ENCODE measurements at places on chromosomes 5 and 9.

DNA sequence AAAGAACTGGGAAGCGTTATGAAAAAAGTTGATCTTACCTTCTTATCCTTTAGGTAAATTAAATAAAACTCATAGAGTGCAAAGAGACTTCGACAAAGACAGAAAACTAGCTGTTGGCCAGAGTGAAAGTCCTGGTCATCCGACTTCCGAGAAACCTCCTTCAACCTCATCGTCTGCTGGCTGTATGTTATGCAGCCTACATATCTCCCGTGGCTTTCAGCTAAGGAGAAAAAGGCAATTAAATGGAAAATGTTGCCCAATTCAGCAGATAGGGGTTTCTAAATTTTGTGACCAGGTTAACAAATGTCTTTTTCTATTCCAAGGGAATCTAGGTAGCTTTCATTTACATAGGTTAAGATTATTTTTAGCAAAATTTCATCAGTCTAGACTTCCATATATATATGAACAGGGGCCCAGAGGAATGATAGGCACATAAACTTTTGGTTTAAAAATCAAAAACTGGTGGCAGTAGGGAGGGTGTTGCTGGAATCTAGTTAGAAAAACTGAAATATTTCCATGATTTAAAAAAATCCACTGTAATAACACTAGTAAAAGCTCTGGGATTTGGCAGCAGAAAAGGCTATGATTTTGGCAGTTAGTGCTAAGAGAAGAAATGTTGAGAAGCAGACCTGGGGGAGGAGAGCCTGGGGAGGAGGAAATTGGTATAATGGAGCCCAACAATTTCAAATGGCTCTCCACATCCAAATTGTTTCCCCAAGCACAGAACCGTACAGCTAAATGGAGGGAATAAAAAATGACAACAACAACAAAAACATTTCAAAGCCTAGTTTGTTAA, 32.1 kb downstream of the RAI14 start:
- no peak for DNase-seq

DNA sequence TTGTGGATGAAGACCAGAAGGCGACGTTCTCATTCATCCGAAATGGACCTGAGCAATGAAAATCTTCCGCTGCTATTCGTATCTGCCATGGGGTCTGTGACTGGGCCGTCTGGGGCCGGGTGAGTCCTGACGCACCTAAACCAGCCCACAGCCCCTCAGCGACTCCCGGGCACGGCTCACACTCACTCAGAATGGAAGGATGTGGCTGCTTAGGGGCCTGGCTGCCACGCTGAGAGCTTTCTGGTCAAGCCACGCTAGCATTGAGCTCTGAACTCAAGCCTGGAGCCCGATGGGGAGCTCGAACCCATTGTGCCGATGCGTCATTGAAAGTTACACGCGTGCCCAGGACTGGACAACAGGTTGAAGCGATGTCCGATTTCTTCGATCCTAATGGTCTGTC, 97.8 kb downstream of the MRPL36 start:
- DNase-seq = no peak

GRCh38 chr5:59569608-59570334, 323.8 kb downstream of the PDE4D start:
- DNase-seq = no peak

- peak; percentile 10 for DNase-seq
Measured at GRCh38 chr9:77896269-77896937, 135.2 kb downstream of the GNAQ start.

DNA sequence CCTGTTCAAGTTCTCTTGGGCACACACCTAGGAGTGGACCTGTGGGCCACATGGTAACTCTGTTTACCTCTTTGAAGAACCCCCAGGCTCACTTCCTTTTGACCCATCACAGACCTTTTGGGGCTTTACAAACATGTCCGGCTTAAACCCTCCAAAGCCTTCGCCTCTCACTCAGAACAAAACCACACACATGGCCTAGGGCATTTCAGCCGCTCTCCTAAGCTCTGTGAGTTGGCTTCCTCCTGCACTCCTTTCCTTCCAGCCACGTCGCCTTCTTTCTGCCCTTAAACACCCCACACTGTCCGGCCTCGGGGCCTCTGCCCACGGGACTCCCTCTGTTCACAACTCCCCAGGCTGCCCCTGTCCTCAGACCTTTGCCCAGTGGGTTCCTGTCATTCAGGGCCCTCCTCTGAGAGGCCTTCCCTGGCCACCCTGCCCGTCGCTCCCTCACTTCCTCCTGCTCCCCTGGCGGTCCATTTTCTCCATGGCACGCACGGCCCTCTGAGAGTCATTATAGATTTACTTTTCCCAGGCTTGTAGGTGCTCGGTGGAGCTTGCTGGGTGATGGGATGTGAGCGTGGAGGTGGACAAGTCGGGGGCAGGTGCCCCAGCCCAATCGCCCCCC, 1.9 kb downstream of the DOK3 start:
- DNase-seq = peak; percentile 42

GRCh38 chr5:178590141-178590923, at the start of gene COL23A1:
Gene COL23A1, minus strand, starts transcription at chr5:178590393.
- peak; percentile 61 for DNase-seq

- no peak for DNase-seq
Measured at GRCh38 chr5:167671176-167671575, 620.3 kb upstream of the WWC1 start.

DNA sequence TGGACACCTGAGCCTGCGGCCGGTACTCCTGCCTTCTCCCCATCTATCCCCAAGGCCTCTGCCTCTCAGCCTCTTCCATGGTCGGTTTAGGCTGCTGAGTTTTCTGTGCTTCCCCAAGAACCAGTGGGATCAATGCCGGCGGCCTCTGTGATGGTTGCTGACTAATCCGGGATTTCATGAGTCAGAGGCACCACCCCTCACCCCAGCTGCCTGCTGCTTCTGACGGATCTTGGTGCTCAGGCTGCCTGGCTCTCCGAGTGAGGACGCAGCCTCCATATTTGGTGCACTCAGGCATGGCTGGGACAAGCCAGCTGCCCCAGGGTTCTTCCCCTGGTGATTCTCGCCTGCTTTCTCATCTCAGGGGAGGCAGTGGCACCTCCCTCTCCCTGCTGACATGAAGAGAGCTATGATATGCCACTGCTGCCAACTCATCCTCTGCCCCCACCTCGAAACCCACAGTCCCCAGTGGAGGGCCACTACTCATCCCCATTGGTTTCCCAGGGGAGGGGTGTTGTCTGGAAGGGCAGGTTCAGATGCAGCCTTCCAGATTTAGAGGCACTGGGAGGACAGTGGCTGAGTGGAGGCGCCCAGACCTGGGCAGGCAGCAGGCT, 3.3 kb upstream of the MAN1B1 start:
- peak; percentile 82 for DNase-seq

- no peak for DNase-seq
Measured at GRCh38 chr5:69505306-69505705, 12.7 kb downstream of the OCLN start.

- peak; percentile 44 for DNase-seq
Measured at GRCh38 chr5:132506094-132506692, 15.6 kb upstream of the IRF1 start.

GRCh38 chr5:29794141-29794787, 1399.2 kb upstream of the CDH6 start:
- no peak for DNase-seq

- no peak for DNase-seq
Measured at GRCh38 chr5:11334404-11334803, 569.8 kb downstream of the CTNND2 start.

- no peak for DNase-seq
Measured at GRCh38 chr5:98604721-98605425, 168.6 kb upstream of the RGMB start.

DNA sequence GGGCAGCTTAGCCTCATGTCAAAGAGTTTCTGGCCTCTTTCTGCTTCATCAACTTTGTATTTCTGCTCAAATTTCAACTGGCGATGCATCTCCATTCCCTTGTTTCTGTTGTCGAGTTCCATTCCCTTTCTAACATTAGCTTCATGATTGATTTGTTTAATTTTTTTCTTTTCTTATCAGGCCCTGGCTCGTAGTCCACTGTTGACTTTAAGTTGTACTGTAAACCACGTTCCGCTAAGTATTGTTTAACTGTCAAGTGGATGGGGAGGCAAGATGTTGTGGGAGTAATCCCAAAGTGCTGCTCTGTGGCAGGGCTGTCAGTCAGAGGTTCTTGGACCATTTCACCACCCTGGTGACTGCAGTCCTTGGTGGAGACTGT, 309.1 kb downstream of the PSAT1 start:
- DNase-seq = no peak

DNA sequence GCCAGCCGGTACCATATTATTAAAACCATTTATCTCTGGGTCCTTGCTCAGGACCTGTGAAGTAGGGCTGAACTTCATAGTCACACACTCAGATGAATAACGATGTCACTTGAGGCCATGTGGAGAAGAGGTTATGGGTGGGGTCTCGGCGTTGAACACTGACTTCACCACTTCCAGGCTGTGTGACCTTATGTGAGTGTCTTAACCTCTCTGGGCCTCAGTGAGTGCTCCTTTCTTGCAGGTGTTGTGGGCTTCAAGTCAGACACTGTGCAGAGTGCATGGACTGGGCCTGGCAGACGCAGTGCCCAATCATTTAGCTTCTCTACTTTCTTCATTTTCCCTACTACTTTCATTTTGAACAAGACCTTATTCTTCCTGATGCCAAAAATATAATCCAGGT, 278.8 kb downstream of the PBX3 start:
- DNase-seq = no peak

- peak; percentile 70 for DNase-seq
Measured at GRCh38 chr9:83472764-83473163, 65.4 kb downstream of the FRMD3 start.

- no peak for DNase-seq
Measured at GRCh38 chr9:16729651-16730050, 140.8 kb downstream of the BNC2 start.

GRCh38 chr5:138354926-138355378, 2.5 kb downstream of the KDM3B start:
- peak; percentile 82 for DNase-seq

DNA sequence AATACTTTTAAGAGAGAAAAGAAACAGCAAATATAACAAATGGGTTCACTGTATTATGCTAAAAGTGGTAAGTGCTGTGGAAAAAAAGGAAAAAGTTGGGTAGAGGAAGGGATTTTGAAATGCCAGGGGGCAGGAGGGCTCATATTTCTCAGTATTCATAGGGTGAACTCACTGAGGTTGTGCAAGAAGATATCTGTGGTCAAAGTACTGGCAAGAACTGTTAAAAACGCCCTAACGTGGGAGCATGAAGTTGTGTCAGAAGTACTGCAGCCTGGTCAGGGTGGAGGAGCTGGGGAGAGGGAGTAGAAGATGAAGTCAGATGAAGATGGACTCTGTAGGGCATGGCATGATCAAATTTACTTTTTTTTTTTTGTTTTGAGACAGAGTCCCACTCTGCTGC, 31.2 kb upstream of the SLC28A3 start:
- peak; percentile 98 for DNase-seq

- DNase-seq = peak; percentile 10
Measured at GRCh38 chr5:130385656-130386055, 481.4 kb downstream of the CHSY3 start.

- peak; percentile 71 for DNase-seq
Measured at GRCh38 chr9:22037954-22038690, 29.0 kb upstream of the CDKN2B start.

- DNase-seq = no peak
Measured at GRCh38 chr5:56075361-56075760, 80.6 kb upstream of the IL6ST start.

DNA sequence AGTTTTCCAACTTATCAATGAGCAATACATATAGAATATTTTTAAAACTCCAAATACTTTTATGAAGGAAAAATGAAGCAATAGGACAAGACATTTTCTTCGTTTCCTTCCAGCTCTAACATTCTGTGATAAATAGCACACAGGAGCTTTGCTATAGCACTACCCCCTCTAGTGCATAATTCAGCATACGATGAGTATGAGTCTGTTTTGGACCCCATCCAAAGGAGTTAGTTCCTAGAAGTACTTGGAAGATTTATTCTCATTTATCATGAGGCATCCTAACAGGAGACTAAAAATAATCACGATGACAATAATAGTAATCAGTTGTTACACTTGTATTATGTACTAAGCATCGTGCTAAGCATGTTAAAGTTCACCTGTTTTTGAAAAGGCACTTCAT, 1061.3 kb upstream of the DMAC1 start:
- no peak for DNase-seq

GRCh38 chr5:153276151-153276550, 214.3 kb upstream of the GRIA1 start:
- peak; percentile 5 for DNase-seq

DNA sequence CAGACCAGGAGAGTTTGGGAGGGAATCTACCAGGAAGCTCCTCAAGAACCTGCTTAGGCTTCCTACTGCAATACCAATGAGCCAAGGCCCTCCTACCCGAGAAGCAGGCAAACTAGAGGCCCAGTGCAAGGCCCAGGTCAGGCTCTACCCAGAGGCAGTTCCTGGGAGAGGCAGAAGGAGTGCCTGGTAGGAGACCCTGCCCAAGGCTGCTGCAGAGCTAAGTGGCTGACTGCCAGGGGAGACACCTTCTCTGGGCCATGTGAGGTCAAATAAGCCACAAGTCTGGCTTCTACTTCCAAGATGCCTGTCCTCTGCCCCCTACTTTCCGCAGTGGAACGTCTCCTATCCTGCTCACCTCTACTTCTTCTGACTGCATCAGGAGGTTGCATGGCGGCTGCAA, 17.8 kb downstream of the ACSL6 start:
- DNase-seq = no peak

- DNase-seq = no peak
Measured at GRCh38 chr9:33123407-33124031, 43.6 kb downstream of the B4GALT1 start.

GRCh38 chr5:36492984-36493654, 113.3 kb upstream of the SLC1A3 start:
- DNase-seq = no peak

- DNase-seq = no peak
Measured at GRCh38 chr9:12464910-12465512, 228.2 kb upstream of the TYRP1 start.

- DNase-seq = no peak
Measured at GRCh38 chr9:73613092-73613701, 461.5 kb downstream of the ANXA1 start.

- no peak for DNase-seq
Measured at GRCh38 chr5:165231821-165232508, 1726.5 kb downstream of the MAT2B start.

DNA sequence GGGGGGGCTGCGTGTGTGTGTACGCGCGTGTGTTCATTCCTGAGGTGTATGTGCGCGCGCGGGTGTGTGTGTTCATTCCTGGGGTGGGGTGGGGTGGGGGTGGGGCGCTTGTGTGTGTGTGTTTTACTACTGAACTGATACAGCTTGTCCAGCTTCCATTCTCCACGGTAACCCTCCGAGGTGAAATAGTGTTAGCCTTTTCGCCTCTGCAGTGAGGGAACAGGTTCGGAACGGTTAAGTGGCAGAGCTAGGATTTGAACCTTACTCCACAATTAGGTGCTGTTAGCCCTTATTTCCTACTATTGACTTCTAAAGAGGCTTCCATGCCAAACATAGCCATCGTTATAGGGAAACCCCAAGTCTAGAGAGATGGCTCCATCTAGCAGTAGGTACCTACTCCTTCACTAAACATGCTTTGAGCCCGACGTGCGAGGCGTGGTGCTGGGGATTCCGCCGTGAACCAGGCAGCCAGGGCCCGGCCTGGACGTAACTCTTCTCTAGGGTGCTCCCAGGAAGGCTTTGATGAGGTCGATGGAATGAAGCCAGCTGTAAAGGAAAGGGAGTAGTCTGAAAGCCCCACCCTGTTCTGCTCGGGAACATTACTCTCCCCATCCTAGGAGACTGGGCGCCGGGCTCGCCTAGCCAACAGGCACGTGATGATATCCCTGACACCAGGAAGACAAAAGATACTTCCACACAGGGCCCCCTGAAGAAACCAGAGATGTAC, 782 bp upstream of the SKP1 start:
- DNase-seq = no peak
